Skin of body (tissue), 3 donors: ENCODE measurements at places on chromosomes 16 and 17. TPM values are rescaled to one million over a fixed set of nuclear protein-coding genes. Genes with fewer than 3 reads are reported as not detected.

Gene CACNG1
- total RNA-seq: 5.4 TPM

Gene TP53TG3D
- not detected for total RNA-seq

Gene TUBG1
- total RNA-seq: 12.5 TPM

Gene GINS2
- 5.3 TPM for total RNA-seq

Gene PABPN1L
- total RNA-seq: not detected

Gene TP53TG3B
- not detected for total RNA-seq

Gene SOST
- 0.20 TPM for total RNA-seq

Gene C16orf96
- 0.30 TPM for total RNA-seq

Gene SDR42E1
- total RNA-seq: 7.2 TPM

Gene KCNH6
- not detected for total RNA-seq

Gene RUNDC3A
- total RNA-seq: 7.6 TPM

Gene SMIM36
- not detected for total RNA-seq

Gene HAP1
- 0.49 TPM for total RNA-seq

Gene CACNG5
- not detected for total RNA-seq

Gene SERPINF2
- 0.39 TPM for total RNA-seq

Gene TMEM235
- total RNA-seq: not detected

Gene GLP2R
- 0.30 TPM for total RNA-seq

Gene MPO
- total RNA-seq: 51.1 TPM

Gene HASPIN
- total RNA-seq: 2.0 TPM

Gene TEDC2
- total RNA-seq: 3.4 TPM

Gene VTN
- 0.20 TPM for total RNA-seq

Gene MSLN
- 1.4 TPM for total RNA-seq

Gene GDPD1
- 2.7 TPM for total RNA-seq

Gene HS3ST3A1
- total RNA-seq: 1.9 TPM

Gene IGFALS
- total RNA-seq: not detected

Gene SHISA9
- 0.10 TPM for total RNA-seq

Gene SLC5A11
- not detected for total RNA-seq

Gene IRX3
- total RNA-seq: 13.1 TPM

Gene DPEP2
- total RNA-seq: 1.8 TPM

Gene TEKT1
- total RNA-seq: 0.10 TPM

Gene NPIPB6
- 1.9 TPM for total RNA-seq

Gene GJC1
- 19.9 TPM for total RNA-seq
